ENCODE measurements at places on chromosomes 7 and 10. TPM values are rescaled to one million over a fixed set of nuclear protein-coding genes. Genes with fewer than 3 reads are reported as not detected.

Gene HOGA1
- total RNA-seq = 6.6 TPM

GRCh38 chr10:12978891-12979290 is 22.6 kb downstream of the CCDC3 start:
- DNase-seq = no peak

Gene ABCC2
- 0.84 TPM for total RNA-seq

- no peak for DNase-seq
Observed at GRCh38 chr7:28329661-28330363, 82.5 kb upstream of the CREB5 start.

DNA sequence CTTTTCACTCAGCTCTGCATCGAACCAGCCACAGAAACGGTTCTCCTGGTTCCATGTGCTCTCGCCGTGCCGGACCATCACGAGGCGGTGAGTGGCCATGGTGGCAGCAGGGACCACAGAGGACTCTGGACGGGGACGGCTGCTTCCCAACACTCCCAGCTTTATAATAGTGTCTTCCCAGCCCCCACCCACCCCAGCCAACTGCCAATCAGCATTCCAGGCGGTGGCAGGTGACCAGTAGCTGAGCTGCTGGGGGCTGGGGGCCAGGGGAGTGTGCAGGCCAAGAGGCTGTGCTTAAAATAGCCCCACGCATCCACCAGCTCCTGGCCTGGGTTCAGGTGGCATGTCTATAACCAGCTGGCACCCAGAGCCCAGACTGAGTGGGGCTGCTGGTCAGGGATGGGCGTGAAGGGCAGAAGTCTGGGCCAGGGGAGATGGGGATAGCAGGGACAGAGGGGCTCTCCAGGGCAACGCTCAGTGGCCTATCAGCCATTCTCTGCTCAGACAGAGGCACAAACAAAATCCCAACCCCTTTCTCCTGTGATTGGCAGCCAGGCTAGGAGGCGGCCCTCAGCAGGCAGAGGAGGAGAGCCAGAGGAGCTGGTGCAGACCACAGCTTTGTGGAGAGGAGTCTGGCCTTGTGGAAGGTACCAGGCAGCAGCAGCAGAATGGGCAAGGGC is at the start of gene PGAM2:
TSS of gene PGAM2 (minus strand) at position 137 of the 680 bp plus-strand sequence. CDS start at position 99, 38 bp downstream.
- DNase-seq = no peak

Gene ORC5
- 10.7 TPM for total RNA-seq

DNA sequence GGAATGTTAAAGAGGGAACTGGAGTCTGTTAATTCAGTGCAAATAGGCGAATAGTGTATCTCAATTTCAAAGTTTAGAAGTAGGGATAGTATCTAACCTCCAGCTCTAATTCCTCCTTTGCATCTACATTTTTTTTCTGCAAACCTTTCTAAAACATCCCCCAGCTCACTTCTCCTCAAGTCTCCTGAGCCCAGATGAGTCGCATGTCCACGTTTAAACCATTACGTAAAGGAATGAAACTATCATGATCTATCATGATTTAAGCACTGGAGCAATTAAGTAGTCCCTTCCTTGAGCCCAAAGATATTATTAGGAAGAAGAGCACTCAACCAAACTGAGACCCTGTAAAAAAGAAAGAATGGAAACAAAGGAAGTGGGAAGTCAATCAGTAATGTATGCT is 29.9 kb downstream of the GPR22 start:
- DNase-seq = no peak

- no peak for DNase-seq
Observed at GRCh38 chr10:126704649-126705048, 34.2 kb upstream of the C10orf90 start.

DNA sequence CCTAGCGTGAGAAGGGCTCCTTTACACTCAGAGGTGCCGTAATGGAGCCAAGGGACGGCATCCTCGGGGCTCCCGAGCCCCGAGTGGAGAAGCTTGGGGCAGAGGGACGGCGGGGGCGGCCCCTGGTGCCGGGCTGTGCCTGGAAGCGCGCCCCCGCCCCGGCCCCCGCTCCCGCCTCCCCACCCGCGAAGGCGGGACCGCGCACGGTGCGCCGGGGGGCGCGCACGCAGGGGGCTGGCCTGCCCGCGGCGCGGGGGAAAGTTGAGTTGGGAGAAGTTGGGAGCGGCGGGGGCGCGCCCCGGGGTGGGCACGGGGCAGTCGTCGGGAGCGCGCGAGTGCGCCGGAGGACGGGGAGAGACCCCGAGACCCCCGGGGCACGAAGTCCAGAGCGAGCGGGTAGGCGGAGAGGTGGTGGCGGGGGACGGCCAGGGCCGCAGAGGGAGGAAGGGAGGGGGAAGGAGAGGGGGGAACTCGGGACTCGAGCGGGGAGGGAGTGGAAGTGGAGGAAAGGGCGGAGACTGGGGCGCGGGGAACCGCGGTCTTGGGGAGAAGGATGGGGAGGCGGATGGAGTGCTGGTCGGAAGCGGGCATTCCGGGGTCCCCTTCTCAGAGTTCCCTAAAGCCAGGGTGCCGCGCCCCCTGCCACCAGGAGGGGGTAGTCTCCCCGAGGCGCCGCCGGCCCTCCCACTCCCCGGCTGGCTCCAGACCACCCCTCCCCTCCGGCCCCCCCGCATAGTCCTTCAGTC is at the start of gene SLC4A2:
TSS of gene SLC4A2 (plus strand) at position 223 of the 746 bp plus-strand sequence. CDS start 2,399 bp downstream, outside the sequence.
- DNase-seq = no peak

- peak; percentile 10 for DNase-seq
Observed at GRCh38 chr10:72083790-72084459, 4.4 kb downstream of the SPOCK2 start.

All from omental fat pad (tissue), 4 donors.